PC-3 (cell line): ENCODE measurements at places on chromosomes 1 and 21. TPM values are rescaled to one million over a fixed set of nuclear protein-coding genes. Genes with fewer than 3 reads are reported as not detected.
A peak's percentile ranks its signal among the peaks of the same experiment; 100 is the strongest.

Gene FBLIM1
- 74.1 and 90.0 TPM in 2 replicates for total RNA-seq

Gene OR2T2
- not detected in 2 replicates for total RNA-seq

Gene DENND2C
- total RNA-seq = 0.95 and 2.0 TPM in 2 replicates

Gene ZMYND12
- total RNA-seq = not detected in 2 replicates

Gene MPZ
- total RNA-seq = 0.18 TPM in 1 of 2 replicates, not detected in the other

Gene PGBD2
- 6.5 and 9.2 TPM in 2 replicates for total RNA-seq

DNA sequence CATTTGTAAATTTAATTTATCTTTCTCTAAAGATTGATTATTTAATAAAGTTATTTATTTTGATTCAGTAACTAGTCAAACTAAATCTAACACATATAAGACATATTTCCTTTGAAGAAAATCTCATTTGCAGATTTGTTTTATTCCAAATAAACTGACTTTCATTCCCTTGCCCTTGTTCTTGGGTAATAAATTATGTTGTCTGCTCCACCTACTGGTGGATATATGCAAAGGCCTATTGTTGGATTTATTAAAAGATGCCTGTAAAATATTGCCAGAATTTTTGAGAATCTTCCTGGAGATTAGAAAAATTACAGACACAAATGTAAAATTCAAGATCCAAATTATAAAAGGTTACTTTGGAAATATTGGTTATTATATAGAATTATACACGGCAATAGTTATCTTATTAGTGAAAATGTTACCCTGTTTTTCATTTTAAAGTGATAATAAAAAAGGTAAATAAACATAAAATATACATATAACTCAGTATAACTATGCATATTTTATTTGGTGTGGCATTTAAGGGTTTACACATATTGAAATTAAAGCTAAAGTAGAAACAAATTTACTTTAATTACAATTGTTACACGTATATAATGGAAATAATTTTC lies 116.1 kb downstream of the SPATA17 start:
- DNase-seq = peak; percentile 75
- no peaks in the 10 kb centered on the region for H3K36me3 ChIP-seq
- H3K4me1 ChIP-seq = no peaks in the 10 kb centered on the region
- no peak overlapping the region for H3K4me3 ChIP-seq
- H3K27me3 ChIP-seq = no peaks in the 10 kb centered on the region

DNA sequence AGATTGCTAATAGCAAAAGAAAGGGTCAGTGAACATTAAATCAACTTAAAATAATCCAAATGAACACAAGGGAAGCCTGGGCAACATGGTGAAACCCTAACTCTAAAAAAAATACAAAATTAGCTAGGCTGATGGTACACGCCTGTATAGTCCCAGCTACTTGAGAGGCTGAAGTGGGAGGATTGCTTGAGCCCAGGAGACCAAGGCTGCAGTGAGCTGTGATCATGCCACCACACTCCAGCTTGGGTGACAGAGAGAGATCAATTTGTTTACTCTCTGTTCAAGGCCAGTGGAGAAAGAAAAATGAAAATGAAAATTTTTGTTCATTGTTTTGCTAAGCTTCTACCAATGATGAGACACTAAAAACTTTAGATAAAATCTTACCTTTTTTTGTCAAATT lies 24.8 kb downstream of the WDR47 start:
- H3K36me3 ChIP-seq = peaks cover 5% of the 10 kb centered on the region; the same call in 1 of the 2 replicates
- no peak overlapping the region for H3K4me3 ChIP-seq
- no peak for DNase-seq
- no peaks in the 10 kb centered on the region for H3K27me3 ChIP-seq
- no peak overlapping the region for H3K27ac ChIP-seq

DNA sequence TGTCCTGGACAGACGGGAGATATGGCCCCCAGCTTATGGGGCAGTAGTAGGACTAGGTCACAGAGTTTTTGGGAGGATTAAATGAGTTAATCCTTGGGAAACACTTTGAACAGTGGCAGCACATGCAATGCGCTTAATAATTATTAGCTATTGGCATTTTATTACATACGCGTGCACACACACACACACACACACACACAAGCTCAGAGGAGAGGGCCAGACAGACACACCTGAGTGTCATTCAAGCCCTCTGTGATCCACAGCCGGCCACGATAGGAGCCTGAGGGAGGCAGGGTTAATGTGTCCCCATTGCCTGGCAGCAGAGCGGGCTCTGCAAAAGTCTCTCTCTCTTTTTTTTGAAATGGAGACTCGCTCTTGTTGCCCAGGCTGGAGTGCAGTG lies 37.9 kb downstream of the EPHA2 start:
- H3K27ac ChIP-seq = no peak overlapping the region
- H3K4me3 ChIP-seq = no peak overlapping the region
- H3K4me1 ChIP-seq = peaks cover 26% of the 10 kb centered on the region
- no peaks in the 10 kb centered on the region for H3K27me3 ChIP-seq
- DNase-seq = no peak

DNA sequence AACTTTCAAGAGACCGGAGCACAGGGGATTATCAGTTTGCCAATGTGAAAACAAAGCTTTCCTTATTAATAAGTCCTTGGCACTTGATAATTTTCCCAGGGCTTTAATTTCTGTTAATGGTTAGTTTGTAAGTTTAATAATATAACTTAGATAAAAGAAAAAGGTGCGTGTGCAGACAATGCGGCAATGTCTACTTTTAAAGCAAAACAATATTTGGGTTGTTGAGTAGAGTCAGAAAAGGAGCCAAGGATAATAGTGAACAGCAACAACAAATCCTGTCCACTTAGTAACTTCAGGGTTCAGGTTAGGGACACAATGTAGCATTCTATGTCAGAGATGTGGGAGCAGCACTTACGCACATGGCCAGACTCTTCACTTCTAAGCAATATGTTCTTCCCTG lies 469.6 kb upstream of the NFIA start:
- no peaks in the 10 kb centered on the region for H3K4me1 ChIP-seq
- no peaks in the 10 kb centered on the region for H3K36me3 ChIP-seq
- H3K4me3 ChIP-seq = no peak overlapping the region
- H3K27me3 ChIP-seq = no peaks in the 10 kb centered on the region

GRCh38 chr1:224637515-224637914 lies 21.4 kb downstream of the CNIH3 start:
- no peaks in the 10 kb centered on the region for H3K36me3 ChIP-seq
- H3K27me3 ChIP-seq = no peaks in the 10 kb centered on the region
- peak overlapping the region; percentile 66 for H3K27ac ChIP-seq
- peak overlapping the region; percentile 7; the same call in 1 of the 2 replicates for H3K4me3 ChIP-seq

- no peaks in the 10 kb centered on the region for H3K36me3 ChIP-seq
- no peak for DNase-seq
- no peaks in the 10 kb centered on the region for H3K4me1 ChIP-seq
- no peaks in the 10 kb centered on the region for H3K27me3 ChIP-seq
Measured at GRCh38 chr21:31493350-31493880, 149.4 kb upstream of the TIAM1 start.

GRCh38 chr1:234605983-234606783 lies 3.8 kb downstream of the IRF2BP2 start:
- H3K4me1 ChIP-seq = peaks cover 27% of the 10 kb centered on the region
- H3K27me3 ChIP-seq = no peaks in the 10 kb centered on the region
- peak overlapping the region; percentile 78 for H3K4me3 ChIP-seq
- DNase-seq = peak; percentile 44
- peaks cover 57% of the 10 kb centered on the region for H3K36me3 ChIP-seq
- H3K27ac ChIP-seq = peak overlapping the region; percentile 96

GRCh38 chr1:243413431-243414151 lies 157.8 kb downstream of the SDCCAG8 start:
- H3K27me3 ChIP-seq = no peaks in the 10 kb centered on the region
- H3K36me3 ChIP-seq = no peaks in the 10 kb centered on the region
- no peak overlapping the region for H3K27ac ChIP-seq
- H3K4me3 ChIP-seq = no peak overlapping the region
- H3K4me1 ChIP-seq = no peaks in the 10 kb centered on the region

GRCh38 chr1:214398490-214398889 lies 117.5 kb downstream of the SMYD2 start:
- H3K27ac ChIP-seq = no peak overlapping the region
- no peak overlapping the region for H3K4me3 ChIP-seq
- H3K36me3 ChIP-seq = peaks cover 36% of the 10 kb centered on the region; the same call in 1 of the 2 replicates
- no peak for DNase-seq
- H3K27me3 ChIP-seq = no peaks in the 10 kb centered on the region

DNA sequence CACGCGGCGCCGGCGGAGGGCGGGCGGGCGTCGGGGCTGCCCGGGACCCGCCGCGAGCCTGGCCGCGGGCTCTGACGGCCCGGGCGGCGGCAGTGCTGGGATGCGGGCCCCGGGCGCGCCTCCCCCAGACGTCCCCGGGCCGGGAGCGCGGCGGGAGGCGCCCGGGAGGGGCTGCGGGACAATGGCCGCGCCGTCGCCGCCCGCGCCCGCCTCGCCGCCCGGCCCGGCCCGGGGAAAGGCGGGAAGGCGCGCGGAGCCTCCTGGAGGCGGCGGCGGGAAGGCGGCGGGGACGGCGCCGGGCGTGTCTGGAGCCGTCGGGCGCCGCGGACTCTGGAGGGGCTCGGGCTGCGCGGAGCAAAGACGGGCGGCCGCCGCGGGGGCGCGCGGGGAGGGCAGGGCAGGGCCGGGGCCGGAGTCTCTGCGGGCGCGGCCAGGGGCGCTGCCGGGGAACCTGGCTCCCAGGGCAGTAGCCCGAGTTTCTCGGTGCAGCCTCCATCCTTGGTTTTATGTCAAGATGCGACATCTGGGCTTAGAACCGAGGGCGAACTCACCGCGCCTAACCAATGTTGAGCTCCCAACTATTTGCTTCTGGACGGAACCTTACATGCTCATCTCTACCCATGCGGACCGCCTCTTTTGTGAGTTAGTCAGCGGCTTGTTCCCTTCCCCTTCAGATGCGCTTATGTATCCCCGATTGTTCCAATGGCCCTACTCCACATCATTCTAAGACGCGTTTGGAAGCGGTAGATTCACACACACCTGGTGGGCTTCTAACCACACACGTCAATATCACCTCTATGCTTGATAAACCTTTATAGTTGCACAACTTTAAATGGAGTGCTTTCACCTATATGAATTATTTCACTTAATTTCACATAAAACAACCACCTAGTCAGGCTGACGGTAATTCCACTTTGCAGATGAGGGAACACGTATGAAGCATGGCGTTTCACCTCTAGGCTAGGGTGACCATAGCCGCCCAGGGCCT lies 651 bp downstream of the ZBTB8A start:
- DNase-seq = peak; percentile 50
- H3K4me1 ChIP-seq = peaks cover 14% of the 10 kb centered on the region
- H3K4me3 ChIP-seq = peak overlapping the region; percentile 96
- H3K27ac ChIP-seq = no peak overlapping the region
- no peaks in the 10 kb centered on the region for H3K36me3 ChIP-seq

- no peak overlapping the region for H3K27ac ChIP-seq
- no peak for DNase-seq
- no peaks in the 10 kb centered on the region for H3K27me3 ChIP-seq
- no peaks in the 10 kb centered on the region for H3K4me1 ChIP-seq
Measured at GRCh38 chr1:39925721-39926342, 24.1 kb upstream of the MYCL start.

DNA sequence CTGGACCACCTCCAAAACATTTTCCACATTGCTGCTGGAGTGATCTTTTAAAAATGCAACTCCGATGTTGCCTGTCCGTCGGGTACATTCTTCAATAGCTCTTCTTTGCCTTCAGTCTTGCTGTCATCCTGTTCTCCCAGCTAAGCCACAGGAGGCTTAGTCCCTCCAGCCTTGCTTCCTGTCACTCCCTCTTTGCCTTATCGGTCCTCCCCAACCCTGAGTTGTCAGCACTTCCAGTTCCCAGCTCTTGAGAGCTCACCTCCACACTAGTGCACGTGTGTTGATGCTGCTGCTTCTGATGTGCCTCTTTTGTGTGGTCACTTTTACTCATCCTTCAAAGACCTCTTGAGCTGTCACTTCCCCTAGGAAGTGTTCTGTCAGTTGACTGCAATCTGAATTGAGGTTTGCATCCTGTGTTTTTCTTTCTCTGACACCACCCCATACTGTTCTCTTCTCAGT lies 15.3 kb downstream of the UCK2 start:
- DNase-seq = peak; percentile 56
- peaks cover 25% of the 10 kb centered on the region for H3K4me1 ChIP-seq
- no peak overlapping the region for H3K4me3 ChIP-seq
- H3K36me3 ChIP-seq = 0 out of 2 replicates have a peak, but pooled peaks cover 4% of the 10 kb centered on the region
- H3K27ac ChIP-seq = no peak overlapping the region
- H3K27me3 ChIP-seq = no peaks in the 10 kb centered on the region

DNA sequence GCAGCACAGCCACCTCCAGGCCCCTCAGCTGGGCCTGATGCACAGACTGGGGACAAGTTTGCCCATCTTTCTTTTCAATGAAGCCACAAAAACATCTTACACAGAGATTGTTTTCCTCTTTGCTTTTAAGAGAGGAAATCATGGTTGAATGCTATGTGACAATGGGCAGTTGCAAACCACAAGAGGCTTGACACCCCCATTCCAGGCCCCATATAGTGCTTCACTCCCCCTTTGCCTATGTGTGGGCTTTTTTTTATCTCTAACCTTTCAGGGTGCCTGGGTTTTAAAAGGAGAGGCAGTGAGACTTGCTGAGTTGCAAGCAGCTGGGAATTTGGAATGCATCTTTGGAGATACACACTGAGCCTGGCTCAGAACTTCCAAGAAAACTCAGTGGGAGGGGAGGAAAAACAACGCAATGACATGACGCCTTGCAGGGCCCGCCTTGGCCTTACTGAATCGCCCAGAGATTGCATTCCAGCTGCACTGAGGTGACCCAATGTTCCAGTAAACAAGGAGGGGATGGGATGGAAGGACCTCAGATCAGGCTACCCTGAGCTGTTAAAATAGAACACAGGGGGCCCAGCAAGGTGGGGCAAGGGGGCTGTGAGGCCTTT lies 145.2 kb upstream of the ZNF648 start:
- H3K4me1 ChIP-seq = no peaks in the 10 kb centered on the region
- no peak for DNase-seq
- no peak overlapping the region for H3K4me3 ChIP-seq
- no peak overlapping the region for H3K27ac ChIP-seq

DNA sequence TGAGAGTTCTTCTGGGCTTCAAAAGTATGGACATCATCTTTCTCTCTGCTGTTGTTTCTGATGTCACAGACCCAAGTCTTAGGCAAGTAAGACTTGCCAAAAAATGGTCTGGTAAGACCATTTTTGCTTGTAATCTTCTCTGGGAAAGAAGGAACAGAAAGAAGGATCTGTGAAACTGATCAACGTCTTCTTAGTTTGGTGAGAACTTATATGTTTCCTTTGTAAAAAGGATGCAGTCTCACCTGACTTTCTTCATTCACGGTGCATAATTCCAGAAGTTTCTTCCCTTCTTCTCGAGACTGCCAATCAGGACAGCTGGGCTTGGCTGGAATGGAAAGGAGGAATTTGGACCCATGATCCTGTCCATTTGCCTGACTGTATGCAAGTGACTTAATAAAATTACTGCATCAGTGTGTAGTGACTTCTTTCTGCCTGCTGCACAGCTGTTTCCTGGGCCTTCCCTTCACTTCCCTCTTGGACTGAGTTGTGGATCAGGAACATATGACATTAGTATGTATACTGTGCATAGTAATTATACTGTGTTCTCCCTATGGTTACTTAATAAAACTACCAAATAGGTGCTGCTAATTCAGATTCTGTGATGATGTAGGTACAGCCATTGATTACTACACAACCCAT lies 7.6 kb upstream of the DENND1B start:
- H3K4me3 ChIP-seq = no peak overlapping the region
- no peaks in the 10 kb centered on the region for H3K27me3 ChIP-seq
- no peaks in the 10 kb centered on the region for H3K36me3 ChIP-seq

- H3K4me3 ChIP-seq = no peak overlapping the region
- H3K36me3 ChIP-seq = peaks cover 5% of the 10 kb centered on the region; the same call in 1 of the 2 replicates
- peak overlapping the region; percentile 66 for H3K27ac ChIP-seq
Measured at GRCh38 chr1:29227511-29227910, 3.2 kb downstream of the MECR start.

GRCh38 chr21:33963848-33964555 lies 48.4 kb upstream of the ATP5PO start:
- no peak overlapping the region for H3K4me3 ChIP-seq
- DNase-seq = no peak
- no peaks in the 10 kb centered on the region for H3K27me3 ChIP-seq
- peaks cover 5% of the 10 kb centered on the region; the same call in 1 of the 2 replicates for H3K36me3 ChIP-seq
